ENCODE measurements at places on chromosomes 7 and 10.

DNA sequence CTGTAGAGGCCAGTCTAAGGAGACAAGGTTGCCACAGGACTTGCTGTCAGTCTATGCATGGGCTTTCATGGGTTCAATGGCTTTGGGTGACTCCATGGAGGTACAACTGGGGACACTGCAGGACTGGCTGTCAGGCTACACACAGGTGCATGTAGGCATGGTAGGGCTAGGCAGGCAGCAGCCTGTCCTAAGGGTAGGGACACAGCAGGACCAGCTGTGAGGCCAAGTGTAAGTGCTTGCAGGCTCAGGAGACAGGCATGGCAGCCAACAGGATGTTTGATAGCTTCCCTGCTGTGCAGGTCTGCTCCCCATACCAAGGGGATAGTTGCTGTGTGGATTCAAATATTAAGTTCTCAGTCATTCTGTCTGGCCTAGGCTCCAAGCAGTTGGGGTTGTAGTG is 181.0 kb upstream of the NPY start:
- no peak for DNase-seq

DNA sequence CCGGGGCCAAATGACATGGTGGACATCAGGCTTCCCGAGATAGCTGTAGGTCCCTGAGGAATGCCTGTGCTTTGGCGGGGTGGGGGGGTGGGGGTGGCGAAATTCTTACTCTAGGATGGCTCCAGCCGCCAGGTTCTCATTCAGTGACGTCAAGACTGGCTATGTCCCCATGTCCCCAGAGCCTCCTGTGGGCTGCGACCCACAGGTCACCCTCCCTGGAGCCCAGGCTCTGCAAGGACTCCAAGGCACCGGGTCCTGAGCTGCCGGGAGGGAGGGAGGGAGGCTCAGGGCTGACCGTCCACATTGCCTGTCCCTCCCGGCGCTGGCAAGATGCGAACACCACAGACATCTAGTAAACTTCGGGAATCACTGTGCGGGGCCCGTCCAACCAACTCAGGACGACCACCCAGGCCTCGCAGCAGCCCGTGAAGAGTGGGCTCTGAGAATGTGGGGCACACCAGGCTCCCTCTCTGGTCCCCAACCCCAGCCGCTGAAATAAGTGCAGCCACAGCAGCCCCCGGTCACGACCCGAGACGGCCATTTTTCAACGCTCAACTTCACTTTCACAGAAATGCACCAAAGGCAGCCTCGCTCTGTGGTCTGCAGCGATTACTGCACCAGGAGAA is 12.6 kb downstream of the GPR146 start:
- no peak for DNase-seq

- DNase-seq, result no peak
These were observed 39.8 kb upstream of the WASL start for GRCh38 chr7:123788584-123788983.

- DNase-seq, result no peak
These were observed 18.3 kb upstream of the ZNF12 start for GRCh38 chr7:6725003-6725402.

DNA sequence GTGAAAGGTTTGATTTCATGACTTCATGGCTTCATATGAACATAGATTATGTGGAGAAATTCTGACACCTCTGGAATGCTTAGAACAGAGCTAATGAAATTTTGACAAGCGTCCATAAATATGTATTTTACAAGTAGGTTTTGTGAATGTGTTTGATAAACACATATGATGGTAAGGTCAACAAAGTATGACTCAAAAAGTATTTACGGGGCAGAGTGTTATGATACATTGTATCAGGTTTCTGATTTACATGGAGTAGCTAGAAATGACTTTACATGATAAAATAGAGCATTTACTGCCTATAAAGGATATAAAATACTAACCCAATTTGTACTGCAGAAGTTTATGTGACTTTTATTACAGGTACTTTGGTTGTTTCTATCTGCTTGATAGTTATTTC is 206.3 kb downstream of the MDFIC start:
- peak; percentile 14 for DNase-seq

DNA sequence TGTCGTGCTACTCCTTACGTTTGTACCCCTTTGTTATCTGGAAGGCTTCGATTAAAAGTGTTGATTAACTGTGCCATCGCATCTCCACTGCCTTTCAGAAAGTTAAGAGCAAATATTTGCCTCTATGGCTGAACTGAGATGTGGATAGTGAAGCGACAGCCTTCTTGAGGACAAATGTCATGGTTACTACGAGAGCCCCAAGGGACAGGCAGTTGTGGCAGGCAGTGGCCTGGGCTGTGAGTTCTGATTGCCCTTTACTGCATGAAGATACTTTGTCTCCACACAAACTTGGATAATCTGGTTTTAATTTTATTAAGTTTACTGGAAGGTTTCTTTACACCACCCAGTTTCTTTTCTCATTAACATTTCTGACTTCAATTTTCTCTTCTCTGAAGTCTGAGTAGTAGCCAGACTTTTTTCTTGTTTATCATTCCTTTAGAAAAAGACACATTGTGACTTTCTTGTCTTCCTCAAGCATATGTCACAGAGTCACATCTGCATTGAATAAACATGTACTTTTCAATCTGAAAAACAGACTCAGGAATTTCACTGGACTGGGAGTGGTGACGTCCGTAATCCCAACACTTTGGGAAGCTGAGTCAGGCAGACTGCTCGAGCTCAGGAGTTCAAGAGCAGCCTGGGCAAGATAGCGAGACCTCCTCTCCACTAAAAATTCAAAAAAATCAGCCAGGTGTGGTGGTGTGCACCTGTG is 1.5 kb downstream of the TAS2R41 start:
- no peak for DNase-seq

DNA sequence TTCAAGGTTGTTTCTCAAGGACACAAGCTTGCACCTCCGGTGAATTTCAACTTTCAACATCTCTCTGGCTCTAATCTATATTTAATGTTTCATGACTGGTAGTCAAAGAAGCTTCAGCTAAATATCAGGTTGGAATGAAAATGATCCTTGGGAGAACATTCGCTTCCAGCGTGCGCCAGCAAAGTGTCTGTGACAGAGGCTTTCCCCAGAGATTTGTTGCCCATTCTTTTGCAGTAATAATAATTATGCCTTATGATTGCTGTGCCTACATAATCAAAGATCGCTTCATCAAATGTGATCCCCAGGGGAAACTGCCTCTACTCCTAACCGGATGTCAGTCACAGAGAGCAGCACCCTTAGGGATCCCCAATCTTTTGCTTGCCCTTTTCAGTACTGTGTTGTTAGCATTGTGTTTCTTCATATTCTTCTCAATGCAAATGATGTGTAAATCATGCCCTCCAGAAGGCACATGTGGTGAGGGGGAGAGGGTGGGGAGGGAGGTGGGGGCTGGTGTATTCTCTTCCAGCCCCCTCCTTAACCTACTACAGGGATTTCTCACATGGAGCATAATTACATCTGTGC is 30.5 kb downstream of the FZD1 start:
- DNase-seq, result no peak

DNA sequence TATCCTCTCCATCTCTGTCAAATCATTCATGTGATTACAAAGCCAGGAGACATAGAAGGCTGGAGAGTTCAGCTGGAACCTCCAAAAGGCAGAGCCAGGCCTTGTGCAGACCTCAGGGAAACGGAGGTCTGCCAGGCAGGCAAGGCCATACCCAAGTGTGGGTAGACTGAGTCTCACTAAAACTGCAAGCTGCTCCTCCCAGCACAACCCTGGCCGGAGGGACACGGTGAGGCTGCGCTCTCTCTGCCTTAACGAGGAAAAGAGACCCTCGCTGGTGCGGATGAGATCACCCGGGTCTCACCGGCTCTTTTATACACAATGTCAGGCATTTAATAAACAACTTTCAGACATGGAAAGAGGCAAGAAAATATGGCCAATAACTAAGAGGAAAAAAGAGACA is 66.1 kb upstream of the INPP5A start:
- no peak for DNase-seq

GRCh38 chr10:83539528-83540308 is 599.6 kb upstream of the GHITM start:
- DNase-seq, result no peak

DNA sequence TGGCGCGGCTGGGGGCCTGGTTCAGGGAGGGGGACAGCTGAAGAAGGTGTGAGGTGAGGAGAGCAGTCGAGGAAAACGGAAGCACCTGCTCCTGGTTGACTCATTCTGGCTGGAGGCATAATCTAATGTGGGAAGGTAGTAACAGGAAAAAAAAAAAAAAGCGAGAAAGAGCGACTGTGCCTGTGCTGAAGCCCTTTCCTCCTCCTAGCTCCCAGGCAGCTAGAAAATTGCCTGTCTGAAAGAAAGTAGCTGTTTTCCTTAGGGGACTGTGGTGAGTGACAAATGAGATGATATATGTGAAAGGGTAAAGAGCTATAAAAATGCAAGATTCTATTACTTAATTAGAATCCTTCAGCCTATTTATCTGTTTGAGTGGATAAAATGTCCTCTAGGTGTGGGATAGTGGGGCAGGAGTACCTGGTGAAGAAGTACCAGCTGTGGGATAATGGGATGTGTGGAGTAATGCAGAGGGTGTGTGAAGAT is 4.9 kb upstream of the MEST start:
- peak; percentile 10 for DNase-seq

DNA sequence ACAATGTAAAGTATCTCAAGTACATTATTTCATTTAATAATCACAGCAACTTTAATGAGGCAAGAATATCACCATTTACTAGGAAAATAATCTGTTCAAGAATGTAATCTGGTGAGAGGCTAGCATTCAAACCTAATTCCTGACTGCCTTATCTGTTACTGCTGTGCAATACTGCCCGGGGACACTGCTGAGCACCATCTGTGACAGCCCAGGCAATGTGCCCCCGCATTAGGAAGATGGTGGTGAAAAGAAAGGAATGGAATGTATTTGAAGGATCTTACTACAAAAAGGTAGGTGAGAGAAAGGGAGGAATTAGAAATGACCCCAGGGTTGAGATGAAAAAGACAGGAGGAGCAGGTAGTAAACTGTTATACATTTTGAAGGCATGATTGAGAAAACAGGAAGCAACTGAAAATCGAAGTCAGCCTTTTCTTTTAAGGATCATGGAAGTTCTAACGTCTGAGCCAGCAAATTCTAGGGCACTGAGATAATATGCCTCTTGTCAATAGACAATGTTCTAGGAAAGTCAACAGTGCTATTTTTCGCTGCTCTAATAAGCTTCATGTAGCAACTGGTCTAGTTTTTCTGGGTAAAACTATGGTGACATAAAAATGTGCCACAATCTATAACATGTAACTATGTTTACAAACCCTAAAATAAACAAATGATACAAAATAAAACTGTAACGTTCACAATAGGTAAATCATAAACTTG is 90.4 kb downstream of the ETV1 start:
- DNase-seq, result no peak

DNA sequence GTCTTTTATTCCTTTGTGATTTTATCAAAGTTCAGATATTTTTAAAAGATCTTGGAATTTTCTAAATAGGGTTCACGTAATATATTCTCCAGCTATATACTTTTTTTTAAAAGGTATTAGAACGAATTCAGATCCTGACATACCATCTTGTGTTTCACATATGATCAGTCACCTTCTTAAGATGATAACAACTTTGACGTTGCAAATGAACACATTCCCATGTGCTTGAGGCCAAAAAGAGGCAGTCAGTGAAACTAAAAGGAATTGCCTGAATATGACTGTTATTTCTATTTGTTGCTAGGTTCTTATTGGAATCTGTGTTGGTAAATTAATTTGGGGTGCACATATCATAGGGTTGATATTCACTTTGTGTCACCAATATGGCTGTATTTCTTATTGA is 310.1 kb downstream of the MDFIC start:
- no peak for DNase-seq

GRCh38 chr10:59675812-59676211 is 33.8 kb downstream of the SLC16A9 start:
- no peak for DNase-seq

DNA sequence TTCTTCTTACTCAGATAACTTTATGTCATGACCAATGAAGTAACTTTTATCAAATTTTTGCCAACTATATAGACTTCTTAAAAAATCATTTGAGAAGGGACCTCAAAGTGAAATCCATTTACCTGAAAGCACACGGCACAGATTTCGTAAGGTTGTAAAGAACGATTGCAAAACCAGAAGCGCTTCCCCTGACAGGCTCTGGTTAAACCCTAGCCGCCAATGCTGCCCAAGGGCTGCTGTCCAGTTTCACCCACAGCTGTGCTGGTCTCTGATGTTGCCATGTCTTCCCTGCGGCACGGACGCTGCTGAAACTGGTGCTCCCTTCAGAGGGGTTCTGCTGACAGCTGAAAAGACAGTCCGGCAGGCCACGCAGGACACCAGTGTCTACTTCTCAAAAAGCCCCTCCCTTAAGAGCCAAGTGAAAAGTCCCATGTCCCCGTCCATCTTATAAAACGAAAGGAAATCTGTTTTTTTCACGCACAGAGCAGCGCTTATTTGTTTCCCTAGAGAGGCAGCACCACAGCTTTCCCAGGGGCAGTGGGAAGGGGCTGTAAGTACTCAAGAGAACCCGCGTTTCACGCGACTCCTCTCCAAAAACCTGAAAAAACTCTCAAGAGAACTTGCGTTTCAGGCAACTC is 32.5 kb downstream of the GNA12 start:
- no peak for DNase-seq

DNA sequence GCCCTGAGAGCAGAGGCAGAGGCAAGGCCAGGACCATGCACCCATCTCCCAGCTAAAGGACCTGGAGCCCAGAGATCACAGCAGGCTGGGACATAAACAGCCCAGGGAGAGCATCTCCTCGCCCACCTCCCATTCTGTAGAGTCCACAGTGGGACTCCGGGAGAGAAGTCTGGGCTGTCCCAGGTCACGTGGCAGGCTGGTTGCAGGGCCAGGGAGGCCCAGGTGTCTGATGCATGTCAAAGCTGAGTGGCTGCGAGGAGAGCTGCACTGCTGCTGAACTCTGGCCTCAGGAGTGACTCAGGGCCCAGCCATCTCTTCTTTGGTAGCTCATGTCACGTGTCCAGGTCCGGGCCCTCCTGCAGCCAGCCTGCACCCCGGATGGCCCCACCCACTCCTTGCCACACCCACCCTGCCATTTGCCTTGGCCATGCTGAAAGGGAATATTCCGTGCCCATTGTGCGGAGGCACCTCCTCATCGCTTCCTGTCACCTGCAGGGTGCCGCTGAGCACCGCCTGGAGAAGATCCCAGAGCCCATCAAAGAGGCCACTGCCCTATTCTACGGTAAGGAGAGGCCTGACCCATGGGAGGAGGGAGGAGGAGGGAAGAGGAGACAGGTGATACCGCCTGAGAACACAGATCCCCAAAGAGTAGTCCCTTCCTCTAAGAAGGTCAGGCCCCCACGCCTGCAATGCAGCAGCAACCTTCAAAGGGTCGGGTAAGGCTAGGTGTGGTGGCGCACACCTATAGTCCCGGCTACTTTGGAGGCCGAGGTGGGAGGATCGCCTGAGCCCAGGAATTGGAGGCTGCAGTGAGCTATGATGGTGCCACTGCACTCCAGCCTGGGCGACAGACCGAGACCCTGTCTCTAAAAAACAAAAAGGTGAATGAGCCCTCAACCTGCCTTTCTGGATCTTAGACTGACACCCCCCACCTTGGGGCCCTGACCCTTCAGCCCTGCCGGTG is 12.6 kb upstream of the SH2B2 start:
- DNase-seq, result peak; percentile 10

GRCh38 chr7:149454750-149455149 is 6.1 kb downstream of the ZNF777 start:
- no peak for DNase-seq
